ENCODE measurements at places on chromosomes 3 and 15.

GRCh38 chr3:108293858-108294257, 2.5 kb upstream of the HHLA2 start:
- peak overlapping the region; percentile 72 for H3K4me3 ChIP-seq
- H3K4me1 ChIP-seq, result peaks cover 55% of the 10 kb centered on the region
- H3K27ac ChIP-seq, result peak overlapping the region; percentile 89
- peak; percentile 22 for DNase-seq
- no peaks in the 10 kb centered on the region for H3K27me3 ChIP-seq

GRCh38 chr3:128933922-128934253, 54.5 kb downstream of the ACAD9 start:
- H3K27me3 ChIP-seq, result peaks cover 3% of the 10 kb centered on the region
- H3K4me3 ChIP-seq, result no peak overlapping the region
- H3K27ac ChIP-seq, result no peak overlapping the region

GRCh38 chr3:151209654-151210053, 6.6 kb upstream of the GPR171 start:
- peak overlapping the region; percentile 88 for H3K27ac ChIP-seq
- H3K4me1 ChIP-seq, result peaks cover 58% of the 10 kb centered on the region
- H3K4me3 ChIP-seq, result peak overlapping the region; percentile 61
- no peaks in the 10 kb centered on the region for H3K27me3 ChIP-seq

- H3K27ac ChIP-seq, result no peak overlapping the region
- H3K27me3 ChIP-seq, result no peaks in the 10 kb centered on the region
- H3K4me3 ChIP-seq, result no peak overlapping the region
- no peak for DNase-seq
Measured at GRCh38 chr15:58336161-58336560, 95.6 kb upstream of the LIPC start.

- H3K4me1 ChIP-seq, result no peaks in the 10 kb centered on the region
- no peaks in the 10 kb centered on the region for H3K36me3 ChIP-seq
- H3K27ac ChIP-seq, result no peak overlapping the region
- no peak for DNase-seq
- no peak overlapping the region for H3K4me3 ChIP-seq
- no peaks in the 10 kb centered on the region for H3K27me3 ChIP-seq
Measured at GRCh38 chr15:86125775-86126174, 46.1 kb downstream of the AGBL1 start.

GRCh38 chr3:15462451-15462850, 35.1 kb downstream of the EAF1 start:
- H3K36me3 ChIP-seq, result no peaks in the 10 kb centered on the region
- no peaks in the 10 kb centered on the region for H3K27me3 ChIP-seq
- DNase-seq, result peak; percentile 8

- DNase-seq, result no peak
- H3K27ac ChIP-seq, result no peak overlapping the region
- peaks cover 29% of the 10 kb centered on the region for H3K36me3 ChIP-seq
Measured at GRCh38 chr3:32406486-32407408, 15.1 kb downstream of the CMTM7 start.

DNA sequence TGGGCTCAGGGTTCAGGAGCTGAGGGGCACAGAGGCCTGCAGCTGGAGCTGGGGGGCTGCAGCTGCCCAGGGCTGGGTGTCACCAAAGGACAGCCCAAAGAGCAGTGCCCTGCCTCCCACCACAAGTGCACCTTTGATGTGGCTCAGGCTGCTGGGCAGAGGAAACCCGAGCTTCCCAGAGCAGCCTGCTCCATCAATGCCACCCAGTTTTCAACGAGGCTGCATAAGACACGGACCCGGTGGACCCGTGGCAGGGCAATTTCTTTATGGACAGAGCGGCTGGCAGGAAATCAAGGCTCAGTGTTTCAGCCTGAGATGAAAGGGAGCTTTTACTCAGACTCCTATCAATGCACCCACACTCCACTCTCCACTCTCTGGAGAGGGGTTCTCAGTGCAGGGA, 18.7 kb downstream of the SEMA5B start:
- DNase-seq, result no peak
- peaks cover 44% of the 10 kb centered on the region for H3K27me3 ChIP-seq
- H3K36me3 ChIP-seq, result no peaks in the 10 kb centered on the region
